K562 (cell line): ENCODE measurements at places on chromosomes 6 and 20. TPM values are rescaled to one million over a fixed set of nuclear protein-coding genes. Genes with fewer than 3 reads are reported as not detected.
A peak's percentile ranks its signal among the peaks of the same experiment; 100 is the strongest.

TSBP1 gene
- polyA plus RNA-seq: not detected in 2 replicates

DNA sequence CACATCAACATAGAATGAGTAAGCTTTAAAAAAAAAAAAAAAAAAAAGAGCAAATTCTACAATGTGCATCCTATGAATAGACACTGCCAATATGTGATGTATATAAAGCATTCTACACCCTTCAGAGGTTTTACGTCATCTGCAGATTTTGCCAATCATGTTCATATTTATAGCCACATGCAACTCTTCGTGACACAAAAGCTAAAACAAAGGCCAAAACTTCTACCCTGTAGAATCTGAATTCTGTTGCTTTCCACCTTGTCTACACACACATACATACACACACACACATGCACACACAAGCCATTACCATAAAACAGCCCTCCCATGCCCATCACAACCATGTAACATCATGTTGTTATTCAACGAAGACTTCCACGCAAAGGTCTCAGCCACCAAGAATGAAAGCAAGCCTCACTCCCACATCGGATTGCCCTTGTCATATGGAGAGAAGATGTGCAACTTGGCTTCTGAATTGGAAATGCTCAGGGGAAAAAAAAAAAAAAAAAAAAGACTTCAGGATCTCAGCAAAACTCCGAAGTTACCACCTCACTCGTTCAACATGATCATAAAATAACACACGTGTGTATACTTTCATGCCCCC lies 479.4 kb upstream of the JARID2 start:
- DNase-seq: no peak

SLC17A1 gene
- not detected in 2 replicates for polyA plus RNA-seq

DNA sequence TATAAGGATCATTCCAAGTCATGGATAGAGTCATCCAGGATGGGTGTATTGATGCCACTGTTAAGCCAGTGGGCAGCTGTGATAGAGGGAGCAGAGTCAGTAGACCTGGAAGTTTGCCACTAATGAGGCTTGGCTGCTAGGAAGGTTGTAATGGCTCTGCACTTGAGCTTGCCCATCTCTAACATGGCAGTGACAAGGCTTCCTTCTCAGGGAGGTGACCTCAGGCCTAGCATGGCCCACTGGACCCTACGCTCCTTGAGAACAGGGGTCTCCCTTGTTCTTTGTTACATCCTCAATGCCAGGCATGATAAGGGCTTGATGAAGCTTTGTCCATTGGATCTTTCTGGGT lies 155.1 kb downstream of the CD83 start:
- no peak for DNase-seq

DNA sequence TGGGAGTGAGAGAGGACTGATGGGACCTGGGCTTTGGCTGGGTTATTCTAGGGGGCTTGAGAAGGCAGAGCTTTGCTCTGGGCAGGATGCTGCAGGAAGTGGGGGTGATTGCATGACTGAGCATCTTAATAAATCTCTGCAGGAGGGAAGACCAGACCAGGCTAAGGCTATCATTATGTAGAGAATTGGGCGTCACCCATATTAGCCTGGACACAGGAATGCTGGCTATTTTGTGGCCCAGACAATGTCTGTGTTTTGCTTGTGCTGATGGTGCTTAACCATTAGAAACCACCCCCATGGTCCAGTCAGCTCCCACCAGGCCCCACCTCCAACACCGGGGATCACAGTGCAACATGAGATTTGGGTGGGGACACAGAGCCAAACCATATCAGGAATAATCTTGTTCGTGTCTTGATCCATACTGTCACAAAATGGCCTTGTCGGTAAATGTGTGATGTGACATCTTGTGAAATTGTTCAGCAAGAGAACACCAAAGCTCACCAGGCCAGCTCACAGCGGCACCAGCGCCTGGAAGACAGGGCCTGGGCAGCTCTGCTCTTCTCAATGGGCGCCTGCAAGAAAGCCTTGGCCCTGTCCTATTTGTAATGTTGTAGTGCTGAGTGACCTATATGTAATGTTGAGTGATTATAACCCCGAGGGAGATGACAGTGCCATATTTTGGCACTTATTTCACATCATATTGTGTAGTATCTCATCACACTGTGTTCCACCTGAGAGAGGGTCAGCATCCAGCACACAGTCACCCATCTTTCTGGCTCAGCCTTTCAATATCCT lies 211.8 kb downstream of the QKI start:
- no peak for DNase-seq

DNA sequence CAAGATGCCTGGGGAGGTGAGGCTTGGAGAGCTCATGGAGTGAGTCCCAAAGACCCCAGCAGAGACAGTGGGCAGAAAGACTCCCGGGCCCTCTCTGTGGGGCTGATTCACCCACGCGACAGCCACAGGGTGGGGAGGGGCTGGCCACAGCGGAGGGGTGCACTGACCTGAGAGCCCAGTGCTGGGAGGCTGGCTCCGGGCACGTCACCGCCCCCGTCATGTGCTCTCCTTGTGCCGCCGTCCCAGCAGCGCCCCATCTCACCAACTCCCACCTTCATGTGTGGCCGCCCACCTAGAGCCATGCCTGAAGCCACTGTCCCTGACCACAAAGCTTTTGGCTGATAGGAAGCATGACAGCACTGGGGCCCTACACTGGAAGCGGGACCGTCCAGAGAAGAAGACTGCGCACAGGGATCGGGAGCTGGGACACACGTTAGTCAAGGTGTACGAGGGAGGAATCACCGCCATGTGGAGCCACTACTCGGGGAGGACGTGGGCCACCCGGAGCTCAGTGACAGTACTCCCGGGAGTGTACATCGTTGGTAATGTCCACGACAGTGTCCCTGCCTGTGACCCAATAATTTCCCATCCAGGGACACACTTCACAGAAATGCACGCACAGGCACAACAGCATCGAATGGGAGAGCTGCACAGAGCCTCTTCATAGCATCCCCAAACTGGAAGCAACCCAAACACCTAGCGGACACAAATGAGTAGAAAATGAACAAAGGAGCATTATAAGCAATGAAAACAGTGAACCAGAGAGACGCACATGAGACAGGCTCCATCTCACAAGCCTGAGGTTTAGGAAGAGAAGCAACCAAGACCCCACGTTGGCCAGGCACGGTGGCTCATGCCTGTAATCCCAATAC lies 28.4 kb upstream of the FOXC1 start:
- DNase-seq: no peak

GRCh38 chr6:16521528-16521927 lies 239.7 kb downstream of the ATXN1 start:
- DNase-seq: no peak

- DNase-seq: no peak
Measured at GRCh38 chr6:169164451-169164850, 89.2 kb downstream of the THBS2 start.

- no peak for DNase-seq
Measured at GRCh38 chr6:125526007-125526720, 223.3 kb upstream of the HEY2 start.

EYA4 gene
- polyA plus RNA-seq: not detected in 2 replicates

DNA sequence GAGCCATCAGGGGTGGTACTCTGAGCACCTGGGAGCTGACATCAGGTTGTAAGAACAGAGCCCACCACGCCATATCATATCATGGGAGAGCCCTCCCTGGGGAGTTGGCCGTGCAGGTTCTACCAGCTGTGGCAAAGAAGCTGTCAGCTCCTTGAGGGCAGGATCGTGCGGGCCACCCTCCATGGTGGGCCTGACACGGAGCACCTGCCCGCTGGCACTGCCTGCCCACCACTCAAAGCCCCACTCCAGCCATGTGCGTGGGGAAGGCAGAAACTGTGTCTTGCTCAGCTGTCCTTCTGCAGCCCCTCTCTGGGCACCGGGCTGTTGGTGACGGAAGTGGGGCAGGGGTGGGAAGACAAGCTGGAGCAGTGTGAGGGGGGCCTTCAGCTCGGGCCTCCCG lies 14.3 kb downstream of the PRPH2 start:
- DNase-seq: no peak

DNA sequence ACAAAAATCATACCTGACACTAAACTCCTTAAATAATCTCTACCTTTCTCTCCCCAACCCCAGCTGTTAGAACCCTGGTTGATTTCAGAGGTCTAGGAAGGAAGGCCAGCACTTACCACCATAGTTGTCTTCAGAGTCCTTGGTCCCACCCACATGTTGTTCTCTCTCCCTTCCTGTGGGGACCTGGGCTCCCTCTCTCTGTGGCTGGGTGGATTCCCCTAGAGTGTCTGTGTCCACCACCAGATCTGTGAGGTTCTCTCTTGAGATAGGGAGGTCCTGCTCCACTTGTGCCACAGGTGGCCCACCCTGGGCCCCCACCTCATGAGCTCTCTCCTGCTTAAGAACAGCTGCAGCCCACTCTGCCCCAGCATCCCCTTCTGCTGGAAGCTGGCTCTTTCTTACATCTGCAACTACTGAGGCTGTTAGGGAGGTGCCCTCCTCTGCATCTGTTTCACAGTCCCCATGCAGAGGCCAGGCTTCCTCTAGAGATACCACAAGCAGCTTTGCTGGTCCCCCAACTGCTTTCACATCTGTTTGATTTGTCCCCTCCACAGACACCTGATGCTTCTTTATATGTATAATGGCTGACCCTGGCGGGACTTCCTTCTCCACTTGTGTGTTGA lies 5.2 kb downstream of the MDC1 start:
- peak; percentile 8 for DNase-seq

DNA sequence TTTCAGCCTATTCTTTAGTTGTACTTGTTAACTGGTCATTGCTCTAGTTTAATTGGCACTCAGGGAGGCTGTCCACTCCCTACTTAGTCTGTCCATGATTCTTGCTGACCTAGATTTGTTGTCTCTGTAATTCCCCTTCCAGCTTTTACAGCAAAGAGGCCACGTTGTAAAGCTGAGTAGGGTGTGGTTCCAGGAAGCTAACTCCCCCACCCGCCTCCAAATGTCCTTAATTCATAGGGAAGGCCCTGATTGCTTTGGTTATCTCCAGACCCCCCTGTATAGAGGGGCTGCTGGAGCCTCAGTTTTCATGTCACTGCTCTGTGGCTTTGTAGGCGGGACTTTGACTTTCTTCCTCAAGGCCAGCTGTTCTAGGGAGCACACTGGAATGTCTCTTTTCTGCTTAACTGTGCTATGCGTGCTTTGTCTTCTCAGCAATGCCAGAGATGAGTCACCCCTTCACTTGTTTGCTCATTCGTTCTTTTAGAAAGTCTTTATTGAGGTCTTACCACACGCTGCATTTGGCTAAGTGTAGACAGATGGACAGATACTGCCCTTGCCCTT lies 175.1 kb upstream of the JAG1 start:
- no peak for DNase-seq

DDX27 gene
- polyA plus RNA-seq: 57.1 and 63.2 TPM in 2 replicates

GABBR1 gene
- polyA plus RNA-seq: 42.1 and 48.3 TPM in 2 replicates

GRCh38 chr6:127146932-127147331 lies 28.5 kb downstream of the RSPO3 start:
- DNase-seq: no peak

DNA sequence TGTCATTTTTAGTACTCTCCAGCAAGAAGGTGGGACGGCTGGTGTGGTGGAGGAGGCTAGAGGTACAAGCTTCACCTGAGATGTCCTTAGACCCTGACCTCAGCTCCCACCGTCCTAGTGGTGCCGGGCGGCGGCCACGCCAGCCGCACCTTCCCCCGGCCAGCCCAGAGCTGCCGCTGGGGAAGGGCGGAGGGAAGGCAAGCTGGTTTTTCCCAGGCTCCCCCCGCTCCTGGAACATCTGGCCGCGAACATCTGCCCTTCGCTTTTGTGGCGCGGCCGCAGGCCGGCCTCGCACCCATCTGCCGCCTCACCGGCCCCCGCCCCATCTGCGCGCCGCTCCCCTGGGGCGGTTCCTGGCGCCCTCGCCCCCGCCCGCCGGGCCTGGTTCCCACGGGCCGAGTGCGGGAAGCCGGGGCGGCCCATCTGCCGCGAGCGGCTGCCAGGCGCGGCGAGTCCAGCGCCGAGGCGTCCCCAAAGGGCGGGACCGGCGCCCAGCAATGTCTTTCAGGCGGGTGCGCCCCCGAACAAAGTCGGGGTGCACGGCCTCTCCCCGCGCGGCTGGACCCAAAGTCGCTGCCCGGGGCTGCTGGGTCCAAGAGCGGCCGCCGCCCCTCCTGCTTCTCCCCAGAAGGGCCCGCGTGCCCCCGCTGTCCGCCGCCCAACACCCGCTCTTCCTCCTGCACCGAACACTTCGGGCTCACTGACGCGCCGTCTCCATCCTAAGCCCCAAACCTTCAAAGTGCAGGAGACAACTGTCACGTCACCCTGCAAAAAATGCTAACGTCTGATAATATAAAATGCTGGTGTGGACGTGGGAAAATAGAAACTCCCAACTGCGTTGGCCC lies 17.3 kb upstream of the ID1 start:
- peak; percentile 39 for DNase-seq

CENPQ gene
- polyA plus RNA-seq: 17.4 and 21.5 TPM in 2 replicates

- no peak for DNase-seq
Measured at GRCh38 chr6:32905078-32905477, 35.8 kb downstream of the HLA-DMB start.

- DNase-seq: no peak
Measured at GRCh38 chr6:111983193-111983592, 70.7 kb upstream of the CCN6 start.

PLAGL1 gene
- polyA plus RNA-seq: 18.7 and 19.6 TPM in 2 replicates

RAET1E gene
- polyA plus RNA-seq: not detected in 2 replicates

GRCh38 chr6:151847064-151847463 lies 39.6 kb downstream of the ESR1 start:
- DNase-seq: peak; percentile 27

DNA sequence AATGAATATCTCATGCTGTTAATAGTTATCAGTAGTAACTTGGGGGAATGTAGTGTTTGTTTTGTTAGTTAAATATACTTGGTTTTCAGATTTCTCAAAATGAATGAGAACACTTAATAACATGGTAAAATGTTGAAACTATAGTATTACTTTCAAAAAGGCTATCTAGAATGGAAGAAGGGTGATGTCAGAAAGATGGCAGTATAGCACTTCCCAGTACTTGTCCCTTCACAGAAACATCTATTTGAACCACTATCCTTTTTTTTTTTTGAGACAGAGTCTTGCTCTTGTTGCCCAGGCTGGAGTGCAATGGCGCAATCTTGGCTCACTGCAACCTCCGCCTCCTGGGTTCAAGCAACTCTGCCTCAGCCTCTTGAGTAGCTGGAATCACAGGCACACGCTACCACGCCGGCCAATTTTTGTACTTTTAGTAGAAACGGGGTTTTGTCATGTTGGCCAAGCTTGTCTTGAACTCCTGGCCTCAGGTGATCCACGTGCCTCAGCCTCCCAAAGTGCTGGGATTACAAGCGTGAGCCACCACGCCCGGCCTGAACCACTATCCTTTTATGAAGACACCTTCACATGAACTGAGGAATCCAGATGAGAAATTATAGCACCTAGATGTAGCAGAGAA lies 4.7 kb upstream of the ECHDC1 start:
- DNase-seq: no peak

PTCRA gene
- polyA plus RNA-seq: 0.21 TPM in 1 of 2 replicates, not detected in the other

OR2B6 gene
- polyA plus RNA-seq: 11.7 and 15.2 TPM in 2 replicates

DNA sequence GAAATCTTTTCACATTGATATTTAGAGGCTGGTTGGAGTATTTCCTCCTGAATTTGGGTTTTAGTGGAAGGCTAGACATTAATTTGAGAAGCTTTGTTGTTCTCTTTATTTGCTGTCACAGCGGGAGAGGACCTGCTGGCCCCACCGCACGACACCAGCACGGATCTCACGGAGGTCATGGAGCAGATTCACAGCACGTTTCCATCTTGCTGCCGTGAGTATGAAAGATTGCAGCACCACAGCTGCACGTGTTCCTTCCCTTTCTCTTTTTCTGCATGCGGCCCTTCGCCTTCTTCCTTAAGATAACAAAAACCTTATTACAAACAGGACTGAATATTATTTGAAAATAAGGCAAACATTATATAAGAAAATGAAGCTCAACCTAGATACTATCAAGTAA lies 555.5 kb downstream of the UTRN start:
- no peak for DNase-seq

NKX2-4 gene
- not detected in 2 replicates for polyA plus RNA-seq
